ENCODE measurements at places on chromosomes 6 and 20.

GRCh38 chr6:147983581-147984366, 358.9 kb upstream of the SASH1 start:
- no peak for DNase-seq

DNA sequence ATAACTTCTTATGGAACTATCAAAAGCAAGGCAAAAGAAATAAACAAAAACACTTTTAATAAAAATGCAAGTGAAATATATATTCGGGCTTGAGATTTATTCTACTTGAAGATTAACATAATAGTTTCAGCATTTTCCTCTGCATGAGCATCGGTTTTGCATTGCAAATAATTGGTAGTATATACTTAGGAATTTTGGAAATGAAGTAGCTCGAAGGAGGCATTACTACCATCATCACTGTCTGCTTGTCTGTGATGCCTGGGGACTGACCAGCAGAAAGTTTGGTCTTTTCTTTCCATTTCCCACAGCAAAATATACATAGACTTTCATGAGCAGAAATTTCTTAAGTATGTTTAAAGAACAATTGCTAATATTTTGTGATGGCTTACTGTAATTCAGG, 570.7 kb downstream of the HTR1B start:
- DNase-seq = no peak

GRCh38 chr20:2314759-2315439, 19.1 kb downstream of the TGM3 start:
- no peak for DNase-seq

GRCh38 chr6:169592558-169592957, 109.3 kb downstream of the WDR27 start:
- DNase-seq = no peak

- no peak for DNase-seq
These were observed 1.5 kb upstream of the GNRH2 start for GRCh38 chr20:3041854-3042409.

DNA sequence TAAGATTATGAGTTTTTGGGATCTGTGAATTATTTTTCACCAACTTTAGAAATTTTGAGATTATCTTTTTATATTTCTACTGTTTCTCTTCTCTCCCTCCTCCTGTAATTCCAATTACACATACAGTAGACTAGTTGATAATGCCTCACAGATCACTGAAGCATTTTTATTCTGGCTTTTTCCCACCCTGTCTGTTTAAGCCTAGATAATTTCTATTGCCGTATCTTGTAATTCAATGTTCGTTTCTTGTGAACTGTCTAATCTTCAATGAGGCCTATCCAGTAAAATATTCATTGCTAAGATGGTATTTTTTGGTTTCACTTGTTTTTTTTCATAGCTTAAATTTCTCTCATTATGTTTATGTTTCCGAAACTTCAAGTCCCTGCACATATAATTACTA, 12.0 kb downstream of the MDN1 start:
- no peak for DNase-seq

GRCh38 chr6:11062715-11063114, 18.6 kb upstream of the ELOVL2 start:
- DNase-seq = no peak

GRCh38 chr6:158323561-158323958, 11.3 kb downstream of the TULP4 start:
- no peak for DNase-seq

GRCh38 chr6:19391926-19392325, 445.2 kb upstream of the ID4 start:
- DNase-seq = no peak

GRCh38 chr20:6784767-6785166, 17.3 kb downstream of the BMP2 start:
- no peak for DNase-seq

DNA sequence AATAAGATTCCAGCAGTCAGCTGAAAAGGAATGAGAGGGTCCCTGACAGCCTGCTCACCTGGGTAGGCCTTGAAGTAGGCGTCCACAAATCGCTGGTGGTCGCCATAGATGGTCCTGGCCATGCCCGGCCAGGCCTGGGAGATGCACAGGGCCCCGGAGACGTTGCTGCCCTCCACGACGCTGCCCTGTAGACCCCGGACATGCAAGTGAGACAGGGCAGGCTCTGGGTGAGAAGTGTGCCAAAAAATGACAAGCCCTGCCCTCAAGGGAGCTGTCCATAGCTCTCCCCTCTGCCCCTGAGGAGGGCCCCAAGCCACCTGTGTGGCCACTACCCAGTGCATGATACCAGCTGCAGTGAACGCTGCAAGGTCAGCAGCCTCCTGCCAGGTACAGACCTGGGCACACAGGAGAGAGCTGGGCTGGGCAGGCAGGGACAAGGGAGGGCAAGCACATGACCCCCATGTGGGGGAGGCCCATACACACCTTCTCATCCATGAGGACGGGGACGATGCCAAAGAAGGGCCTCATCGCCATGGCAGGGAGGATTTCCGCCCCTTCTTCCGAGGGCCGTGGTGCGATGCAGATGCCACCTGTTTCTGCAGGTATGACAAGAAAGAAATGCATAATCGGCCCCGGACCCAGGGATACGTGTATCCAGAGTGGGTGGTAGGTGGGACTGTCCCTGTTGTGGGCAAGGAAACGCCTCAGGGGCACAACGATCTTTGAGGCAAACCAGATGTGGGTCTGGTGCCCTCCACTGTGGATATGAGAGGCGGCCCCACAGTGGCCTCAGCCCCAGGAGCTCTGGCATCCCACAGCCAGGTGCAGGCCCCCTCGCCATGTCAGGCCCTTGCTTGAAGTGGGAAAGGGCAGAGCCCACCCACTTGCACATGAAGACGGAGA, 21.2 kb upstream of the APMAP start:
- no peak for DNase-seq

GRCh38 chr6:74607934-74608333, 597.9 kb downstream of the COL12A1 start:
- DNase-seq = no peak

- DNase-seq = no peak
These were observed 240.9 kb upstream of the RNF217 start for GRCh38 chr6:124721331-124721730.

DNA sequence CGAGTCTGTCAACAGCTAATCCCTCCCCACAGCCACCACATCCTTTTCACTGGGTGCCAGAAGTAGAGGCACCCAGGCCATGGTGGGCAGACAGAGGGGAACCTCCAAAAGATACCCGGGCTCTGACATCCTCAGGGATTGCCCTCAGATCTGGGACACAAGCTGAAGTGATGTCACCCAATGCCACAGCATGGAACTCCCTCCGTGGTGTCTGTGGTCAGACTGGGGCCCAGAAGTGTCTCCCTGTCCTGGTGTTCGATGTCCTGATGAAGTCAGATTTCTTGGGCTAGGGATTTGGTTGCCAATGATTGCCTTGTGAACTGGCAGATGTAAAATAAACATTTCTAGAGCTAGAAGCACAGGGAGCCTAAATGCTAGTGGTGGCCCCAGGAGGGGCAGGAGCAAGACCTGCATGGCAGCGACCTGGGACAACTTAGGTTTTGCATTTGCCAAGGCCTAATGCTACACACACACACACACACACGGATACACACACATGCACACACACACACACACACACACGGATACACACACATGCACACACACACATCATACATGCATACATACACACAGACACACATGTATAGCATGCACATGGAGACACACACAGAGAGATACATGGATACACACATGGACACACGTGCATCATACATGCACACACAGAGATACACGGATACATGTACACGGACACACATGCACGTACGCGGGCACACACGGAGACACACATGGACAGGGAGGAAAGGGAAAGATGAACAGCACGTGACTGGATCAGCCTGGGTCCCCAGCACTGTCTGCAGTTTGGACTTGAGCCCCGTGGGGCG, 221.0 kb downstream of the NFATC2 start:
- DNase-seq = no peak

DNA sequence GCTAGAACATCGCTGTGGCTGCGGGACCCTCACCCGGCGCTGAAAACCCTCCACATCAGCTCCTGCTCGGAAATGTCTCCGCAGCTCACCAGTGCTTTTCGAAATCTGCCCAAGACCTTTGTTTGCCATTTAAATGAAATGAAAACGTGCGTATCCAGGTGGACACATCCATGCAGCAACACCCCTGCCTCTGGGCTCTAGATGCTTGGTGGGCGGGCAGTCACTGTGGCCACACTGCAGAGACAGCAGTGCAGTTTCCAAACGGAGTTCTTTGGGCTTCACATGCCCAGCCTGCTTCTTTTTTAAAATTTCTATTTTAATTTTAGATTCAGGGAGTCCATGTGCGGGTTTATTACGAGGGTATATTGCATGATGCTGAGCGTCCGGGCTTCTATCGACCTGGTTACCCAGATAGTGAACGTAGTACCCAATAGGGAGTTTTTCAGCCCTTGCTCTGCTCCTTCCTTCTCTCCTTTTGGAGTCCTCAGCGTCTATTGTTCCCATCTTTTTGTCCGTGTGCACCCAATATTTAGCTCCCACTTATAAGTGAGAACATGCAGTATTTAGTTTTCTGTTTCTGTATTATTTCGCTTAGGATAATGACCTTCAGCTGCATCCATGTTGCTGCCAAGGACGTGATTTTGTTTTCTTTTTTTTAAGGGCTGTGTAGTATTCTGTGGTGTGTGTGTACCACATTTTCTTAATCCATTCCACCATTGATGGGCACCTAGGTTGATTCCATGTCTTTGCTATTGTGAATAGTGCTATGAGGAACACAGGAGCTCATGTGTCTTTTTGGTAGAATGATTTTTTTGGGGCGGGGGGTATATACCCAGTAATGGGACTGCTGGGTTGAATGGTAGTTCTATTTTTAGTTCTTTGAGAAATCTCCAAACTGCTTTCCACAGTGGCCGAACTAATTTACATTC, 4.8 kb upstream of the TUBB2B start:
- DNase-seq = no peak

DNA sequence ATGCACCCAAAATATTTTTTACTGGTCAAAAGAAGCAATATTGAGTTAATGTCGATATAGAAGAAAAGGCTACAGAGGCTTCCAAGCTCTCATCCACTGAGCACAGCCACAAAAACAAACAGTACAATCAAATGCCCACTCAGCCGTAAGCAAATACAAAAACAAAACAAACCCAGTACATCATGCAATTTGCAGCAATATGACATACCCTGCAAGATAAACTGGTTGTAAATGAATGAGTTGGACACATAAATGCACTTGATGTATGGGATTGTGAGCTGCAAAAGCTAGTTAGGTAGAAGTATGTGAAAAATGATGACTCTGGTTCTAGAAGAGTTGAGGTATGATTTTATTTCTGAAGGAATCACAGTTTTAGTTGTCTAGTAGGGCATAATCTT, 83.9 kb downstream of the SESN1 start:
- no peak for DNase-seq

GRCh38 chr20:13525225-13525940, 113.3 kb downstream of the TASP1 start:
- DNase-seq = no peak

DNA sequence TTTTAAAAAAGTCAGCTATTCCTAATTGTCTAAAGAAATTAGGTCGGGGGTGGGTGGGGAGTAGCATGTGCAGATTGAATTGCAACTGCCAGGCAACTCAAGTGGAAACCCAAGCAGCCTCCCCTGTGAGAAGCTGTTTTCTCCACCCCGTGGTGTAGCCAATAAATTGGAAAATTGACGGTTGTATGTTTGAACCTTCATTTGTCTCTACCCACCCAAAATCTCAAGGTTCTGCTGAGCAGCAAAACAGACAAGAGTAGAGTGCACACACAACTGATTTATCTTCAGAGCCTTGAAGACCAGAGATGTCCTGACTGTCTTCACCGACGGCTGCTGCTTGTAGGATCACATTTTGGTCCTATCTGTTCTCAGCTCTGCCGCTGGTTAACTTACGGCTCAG, 88.5 kb downstream of the DTD1 start:
- no peak for DNase-seq

GRCh38 chr6:161204866-161205557, 68.8 kb downstream of the AGPAT4 start:
- DNase-seq = no peak

GRCh38 chr20:47306755-47307370, 49.6 kb downstream of the ZMYND8 start:
- DNase-seq = no peak
